CD4-positive, alpha-beta T cell (primary cell): ENCODE measurements at places on chromosomes 6 and 20. TPM values are rescaled to one million over a fixed set of nuclear protein-coding genes. Genes with fewer than 3 reads are reported as not detected.

GRCh38 chr6:134049176-134049575 lies 3.2 kb downstream of the SLC2A12 start:
- DNase-seq: no peak

- DNase-seq: no peak
Measured at GRCh38 chr20:4883546-4883945, 117.8 kb downstream of the SLC23A2 start.

The PROKR2 gene
- total RNA-seq: not detected

The PM20D2 gene
- 5.2 TPM for total RNA-seq

- no peak for DNase-seq
Measured at GRCh38 chr6:157683707-157684106, 139.3 kb upstream of the SNX9 start.

DNA sequence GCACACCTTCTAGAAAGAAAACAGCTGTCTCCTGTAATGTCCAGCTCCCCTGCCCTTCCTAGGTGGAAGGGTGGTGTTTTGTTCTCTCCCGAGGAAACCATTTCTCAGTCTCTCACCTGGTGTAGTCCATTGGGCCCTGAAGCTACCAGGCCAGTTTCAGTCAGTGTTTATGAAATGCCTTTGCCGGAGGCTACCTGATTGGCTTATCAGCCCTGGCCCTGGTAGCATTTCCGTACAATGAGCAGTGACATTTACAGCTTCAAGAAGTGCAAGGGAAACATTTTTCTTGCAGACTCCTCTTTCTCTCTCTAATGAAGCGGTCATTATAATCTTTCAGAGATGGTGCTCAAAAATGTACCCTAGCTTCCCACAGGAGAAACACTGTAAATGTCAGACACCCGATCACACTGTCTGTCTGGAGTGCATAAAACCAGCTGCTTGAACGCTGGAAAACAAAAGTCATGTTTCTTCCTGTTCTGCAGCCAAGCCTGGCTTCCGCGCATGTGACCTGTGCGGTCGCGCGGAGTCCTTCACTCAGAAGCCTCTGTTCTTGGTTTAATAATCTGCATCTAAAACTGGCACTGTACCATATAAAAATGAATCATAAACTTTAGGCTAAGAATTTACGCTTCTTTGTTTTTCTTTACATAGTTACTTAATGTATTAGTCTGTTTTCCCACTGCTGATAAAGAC lies 28.4 kb upstream of the SAYSD1 start:
- no peak for DNase-seq

The FAM209B gene
- 3.9 TPM for total RNA-seq

DNA sequence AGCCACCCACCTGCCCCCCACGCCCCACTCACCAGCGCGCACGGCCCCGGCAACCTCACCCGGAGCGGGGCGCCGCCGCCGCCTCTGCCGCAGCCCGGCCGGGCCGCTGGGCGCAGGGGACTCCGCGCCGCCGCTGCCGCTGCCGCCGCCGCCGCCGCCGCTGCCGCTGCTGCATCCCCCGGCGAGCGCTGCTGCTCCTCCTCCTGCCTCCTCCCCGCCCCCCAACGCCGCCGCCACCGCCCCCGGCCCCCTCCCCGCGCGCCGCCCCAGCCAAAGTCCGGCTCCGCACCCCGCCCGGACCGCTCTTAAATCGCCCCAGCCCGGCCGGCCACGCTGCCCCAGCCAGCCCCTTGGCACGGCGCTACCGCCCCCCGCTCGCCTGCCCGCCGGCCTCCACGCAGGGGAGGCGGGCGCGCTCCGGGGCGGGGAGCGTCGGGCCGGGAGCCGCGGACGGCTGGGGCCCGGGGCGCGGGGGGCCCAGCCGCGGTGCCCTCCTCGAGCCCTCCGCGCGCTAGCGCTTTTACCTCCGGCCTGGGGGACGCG lies at the start of gene SULF2:
Gene SULF2 (minus strand): TSS at position 171 of the 543 bp plus-strand sequence. CDS start 28,118 bp downstream, outside the sequence.
- DNase-seq: no peak

- DNase-seq: peak; percentile 26
Measured at GRCh38 chr6:34243901-34244884, 4.6 kb downstream of the SMIM29 start.

- DNase-seq: no peak
Measured at GRCh38 chr6:111478064-111478476, 4.9 kb downstream of the REV3L start.

GRCh38 chr20:17657079-17657825 lies 24.8 kb downstream of the RRBP1 start:
- no peak for DNase-seq

DNA sequence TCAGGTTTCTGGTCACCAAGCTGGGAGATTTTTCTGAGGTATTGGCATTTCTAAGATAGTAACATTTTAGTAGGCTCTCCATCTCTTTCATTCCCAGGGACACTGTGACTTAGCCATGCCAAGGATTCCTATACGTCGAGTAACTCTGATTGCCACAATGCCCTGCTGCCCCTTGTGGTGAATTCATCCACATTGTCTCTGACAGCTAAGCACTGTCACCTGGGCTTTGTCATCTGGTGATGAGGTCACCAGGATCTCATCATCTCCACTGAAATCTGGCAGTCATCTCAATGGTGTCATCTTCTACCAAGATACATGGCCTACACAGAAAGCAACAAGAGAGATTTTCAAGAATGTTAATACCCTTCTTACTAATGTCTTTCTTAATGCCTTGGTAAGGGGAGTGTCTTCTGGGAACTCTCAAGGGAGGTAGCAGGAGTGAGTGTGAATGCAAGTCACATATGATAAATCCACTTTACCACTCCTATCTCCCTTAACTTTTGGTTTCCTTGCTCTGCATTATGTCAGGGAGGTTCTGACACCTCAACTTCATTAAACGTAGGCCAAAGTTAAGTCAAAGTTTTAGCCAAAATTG lies 246.7 kb downstream of the CD109 start:
- DNase-seq: no peak

- no peak for DNase-seq
Measured at GRCh38 chr6:3888153-3888957, 39.2 kb downstream of the FAM50B start.

GRCh38 chr20:25253606-25254275 lies 5.9 kb downstream of the PYGB start:
- no peak for DNase-seq

GRCh38 chr6:127690092-127690491 lies 113.1 kb downstream of the C6orf58 start:
- DNase-seq: no peak

DNA sequence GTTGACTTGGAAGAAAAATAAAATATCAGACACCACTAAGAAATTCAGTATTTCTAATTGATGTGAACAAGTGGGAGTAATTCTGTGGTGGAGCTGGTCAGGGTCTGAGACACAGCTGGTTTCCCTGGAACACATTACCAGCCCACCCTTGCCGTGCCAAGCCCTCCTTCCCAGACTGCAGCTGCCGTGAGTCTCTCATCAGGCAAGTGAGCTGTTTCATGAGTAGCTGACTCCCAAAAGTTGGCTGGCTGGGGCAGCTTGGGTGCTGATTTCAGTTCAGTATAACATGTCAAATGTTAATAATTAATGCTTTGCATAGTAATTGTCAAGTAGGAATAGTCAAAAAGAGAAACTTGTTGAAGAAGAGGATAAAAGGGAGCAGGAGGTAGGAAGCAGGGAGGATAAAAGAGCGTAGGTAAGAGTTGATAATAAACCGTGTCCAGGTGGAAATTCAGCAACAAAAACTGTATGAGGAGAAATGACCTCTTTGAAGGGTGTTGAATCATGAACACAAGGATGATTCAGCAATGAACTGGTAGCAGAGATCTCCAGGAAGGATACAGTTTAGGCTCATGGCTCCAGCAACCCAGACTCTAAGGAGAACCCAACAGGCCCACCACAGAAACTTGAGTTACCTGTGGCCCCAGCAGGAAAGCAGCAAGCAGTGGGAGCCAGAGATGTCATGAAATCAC lies 110.9 kb upstream of the SSTR4 start:
- no peak for DNase-seq

DNA sequence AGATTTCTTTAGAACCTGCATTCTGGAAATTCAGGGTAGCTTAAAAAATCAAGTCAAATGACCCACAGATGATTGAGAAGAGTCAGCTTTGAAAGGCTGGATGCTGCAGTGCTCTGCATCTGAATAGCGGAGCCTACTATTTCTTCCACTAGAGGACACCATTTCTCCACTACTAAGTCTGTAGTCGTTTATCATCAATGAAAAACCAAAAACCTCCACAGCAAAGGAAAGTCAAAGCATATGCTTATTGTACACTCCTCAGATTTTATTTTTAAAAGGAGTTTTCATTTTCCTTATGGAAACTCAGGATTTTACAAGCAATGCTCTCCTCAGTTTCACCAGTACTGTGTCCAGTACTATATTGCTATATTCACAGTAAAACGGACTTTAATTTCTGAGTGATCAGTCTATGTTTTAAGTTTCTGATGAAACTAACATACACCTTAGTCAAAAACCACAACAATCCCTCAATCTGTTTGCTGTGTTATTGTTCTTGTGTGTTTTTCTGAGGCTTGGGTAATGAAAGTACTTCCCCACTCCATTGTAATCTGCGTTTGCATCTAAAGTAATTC lies 50.5 kb upstream of the ENPP5 start:
- DNase-seq: no peak

DNA sequence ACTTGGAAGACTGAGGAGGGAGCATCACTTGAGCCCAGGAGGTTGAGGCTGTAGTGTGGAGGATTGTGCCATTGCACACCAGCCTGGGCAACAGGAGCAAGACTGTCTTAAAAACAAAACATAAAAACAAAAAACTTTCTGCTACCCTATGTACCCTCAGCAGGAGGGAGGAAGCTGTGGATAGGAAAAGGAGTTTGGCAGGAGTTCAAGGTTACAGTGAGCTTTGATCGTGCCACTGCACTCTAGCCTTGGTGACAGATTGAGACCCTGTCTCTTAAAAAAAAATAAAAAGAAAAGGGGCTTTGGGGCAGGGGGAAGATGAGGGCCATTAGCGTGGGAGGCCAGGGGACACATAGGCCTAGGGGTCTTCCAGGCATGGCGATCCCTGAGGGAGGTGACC lies 135.7 kb downstream of the DHX35 start:
- no peak for DNase-seq

The GSTA2 gene
- not detected for total RNA-seq

GRCh38 chr6:44672086-44672485 lies 284.6 kb downstream of the CDC5L start:
- no peak for DNase-seq

- no peak for DNase-seq
Measured at GRCh38 chr6:54366667-54367327, 58.6 kb downstream of the TINAG start.

The MCM8 gene
- 1.4 TPM for total RNA-seq

The PRELID3B gene
- total RNA-seq: 59.1 TPM

The CYP24A1 gene
- total RNA-seq: 0.56 TPM

The HUS1B gene
- total RNA-seq: 2.2 TPM

The HRH3 gene
- total RNA-seq: not detected

DNA sequence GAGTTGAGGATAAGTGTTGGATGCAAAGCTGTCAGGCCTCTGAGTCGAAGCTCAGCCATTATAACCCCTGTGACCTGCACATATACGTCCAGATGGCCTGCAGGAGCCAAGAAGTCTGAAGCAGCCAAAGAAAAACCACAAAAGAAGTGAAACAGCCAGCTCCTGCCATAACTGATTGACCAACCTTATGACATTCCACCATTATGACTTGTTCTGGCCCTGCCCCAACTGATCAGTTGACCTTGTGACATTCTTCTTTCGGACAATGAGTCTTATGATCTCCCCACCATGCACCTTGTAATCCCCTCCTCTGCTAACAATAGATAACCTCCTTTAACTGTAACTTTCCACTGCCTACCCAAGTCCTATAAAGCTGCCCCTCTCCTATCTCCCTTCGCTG lies 133.7 kb upstream of the AGPAT4 start:
- no peak for DNase-seq

The PREX1 gene
- total RNA-seq: 73.9 TPM

The TAP1 gene
- total RNA-seq: 93.9 TPM

The SLC17A9 gene
- 3.5 TPM for total RNA-seq

DNA sequence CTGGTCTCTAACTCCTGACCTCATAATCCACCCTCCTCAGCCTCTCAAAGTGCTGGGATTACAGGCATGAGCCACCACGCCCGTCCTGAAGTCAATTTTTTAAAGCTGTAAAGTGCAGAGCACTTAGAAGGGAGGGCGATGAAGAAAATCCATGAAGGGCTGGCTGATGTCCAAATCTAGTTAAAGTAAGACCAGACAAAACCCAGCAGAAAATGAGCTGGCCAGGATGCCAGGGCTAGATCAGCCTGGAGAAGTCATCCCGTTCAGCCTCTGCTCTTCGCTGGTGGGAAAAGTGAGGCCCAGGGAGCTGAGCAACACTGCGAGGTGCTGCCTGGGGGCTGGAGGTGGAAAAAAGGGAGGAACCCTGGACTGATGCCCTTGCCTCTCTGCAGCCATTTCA lies 3.1 kb downstream of the BPIFB4 start:
- no peak for DNase-seq

The ZNF334 gene
- total RNA-seq: 0.28 TPM

DNA sequence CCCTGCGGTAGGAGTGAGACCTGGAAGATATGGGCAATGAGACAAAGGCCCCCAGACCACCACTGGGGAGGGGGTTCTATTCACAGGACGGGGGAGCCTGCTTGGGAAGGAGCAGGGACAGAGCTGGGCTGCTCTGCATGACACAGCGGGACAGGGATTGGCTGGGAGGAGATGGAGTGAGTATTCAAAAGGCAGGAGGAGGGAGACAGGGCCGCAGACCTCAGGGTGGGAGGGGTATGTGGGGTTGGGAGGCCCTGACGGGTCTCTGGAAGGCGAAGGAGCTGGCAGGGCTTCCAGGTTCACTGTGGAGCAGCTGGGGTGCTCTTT lies 60.8 kb upstream of the RPS6KA2 start:
- no peak for DNase-seq

DNA sequence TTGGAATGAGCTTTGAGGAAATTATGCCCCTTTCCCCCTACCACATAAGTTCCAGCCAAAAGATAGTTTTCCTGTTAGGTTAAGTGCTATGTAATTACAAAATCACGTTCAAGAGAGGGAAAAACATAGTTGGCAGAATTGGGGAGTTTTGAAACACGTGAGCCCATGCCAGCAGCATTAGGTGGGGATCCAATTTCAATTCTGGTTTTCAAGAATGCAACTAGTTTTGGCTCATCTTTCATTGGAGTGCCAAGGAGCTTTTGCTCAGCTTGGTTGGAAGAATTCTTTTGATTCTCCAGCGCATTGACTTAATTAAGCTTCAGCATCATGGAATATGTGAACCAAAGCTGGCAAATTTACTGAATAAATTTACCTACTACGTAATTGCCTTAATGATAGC lies 95.9 kb downstream of the SAMD5 start:
- DNase-seq: no peak

DNA sequence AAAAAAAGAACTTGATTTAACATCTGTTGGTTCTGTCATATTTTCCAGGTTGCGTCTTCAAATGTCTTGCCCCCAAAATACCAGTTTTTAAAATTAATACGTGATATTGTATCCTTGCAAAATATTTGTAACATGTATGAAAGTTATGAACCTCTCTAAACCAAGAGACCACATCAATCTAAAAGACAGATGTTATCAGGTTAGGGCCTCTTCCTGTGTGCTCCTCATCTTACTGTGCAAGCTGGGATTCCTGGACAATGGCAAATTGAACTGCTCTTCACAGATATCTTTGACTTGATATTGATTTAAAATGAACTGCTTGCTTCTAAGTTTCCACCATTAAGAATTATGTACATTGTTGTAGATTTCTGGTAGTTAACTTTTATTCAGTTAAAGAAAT lies 9.6 kb downstream of the TMEM239 start:
- no peak for DNase-seq
